ENCODE measurements at places on chromosomes 1 and 21.

- no peak for DNase-seq
Observed at GRCh38 chr1:232260045-232260444, 369.9 kb downstream of the SIPA1L2 start.

DNA sequence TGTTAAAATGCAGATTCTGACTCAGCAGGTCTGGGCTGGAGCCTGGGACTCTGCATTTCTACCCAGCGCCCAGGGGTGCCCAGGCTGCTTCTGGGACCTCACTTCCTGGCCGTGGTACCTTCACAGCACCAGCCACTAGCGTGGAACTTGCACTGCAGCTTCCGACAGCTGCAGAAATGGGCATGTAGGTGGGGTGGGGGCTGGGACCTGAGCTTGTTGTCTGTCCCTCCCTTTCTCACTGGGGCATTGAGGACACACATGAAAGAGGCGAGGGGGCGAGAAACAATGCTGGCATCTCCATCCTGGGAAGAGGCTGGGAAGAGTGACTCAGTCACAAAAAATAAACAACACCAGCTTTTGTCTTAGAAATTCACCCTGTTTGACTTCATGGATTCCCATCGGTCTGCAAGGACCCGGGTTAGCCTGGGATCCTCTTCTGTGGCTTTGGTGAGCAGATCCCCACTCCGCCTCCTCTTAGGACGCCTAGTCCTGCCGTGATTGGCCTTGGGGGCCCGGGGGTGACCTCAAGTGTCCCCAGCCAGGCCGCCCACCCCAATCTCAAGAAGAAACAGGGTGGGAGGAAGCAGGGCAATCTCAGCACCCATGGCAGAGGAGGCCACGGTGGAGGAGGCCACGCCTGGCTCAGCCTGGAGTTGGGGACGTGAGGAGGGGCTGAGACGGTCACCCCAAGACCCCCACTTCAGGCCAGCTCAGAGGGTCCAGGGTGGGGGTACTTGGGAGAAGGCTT lies 29.9 kb upstream of the POFUT2 start:
- DNase-seq, result no peak

DNA sequence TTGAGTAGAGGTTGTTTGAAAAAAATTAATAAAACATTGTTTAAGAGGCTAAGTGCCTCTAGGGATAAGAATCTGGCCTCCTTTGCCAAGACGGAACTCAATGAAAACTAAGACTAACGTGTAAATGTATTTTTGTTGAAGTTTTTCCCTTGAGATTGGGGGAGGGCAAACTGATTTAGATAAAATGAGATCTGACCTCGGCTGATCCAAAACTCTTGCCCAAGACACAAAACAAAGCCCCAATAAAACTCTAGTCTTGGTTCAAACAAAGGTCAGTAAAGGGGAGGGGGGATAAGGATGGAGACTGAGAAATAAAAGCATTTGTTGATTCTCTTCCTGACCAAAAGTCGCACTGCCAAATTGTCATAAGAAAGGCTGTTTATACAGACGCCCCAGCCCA lies 134.8 kb upstream of the DPT start:
- DNase-seq, result no peak

- no peak for DNase-seq
Observed at GRCh38 chr1:177650947-177651346, 318.9 kb downstream of the SEC16B start.

- no peak for DNase-seq
Observed at GRCh38 chr1:178353524-178353923, 143.2 kb downstream of the CLEC20A start.

- no peak for DNase-seq
Observed at GRCh38 chr1:15215116-15215515, 31.9 kb upstream of the FHAD1 start.

- no peak for DNase-seq
Observed at GRCh38 chr1:33312413-33312749, 8.5 kb downstream of the A3GALT2 start.

All from memory B cell (primary cell).